T follicular helper cell (primary cell): ENCODE measurements at places on chromosomes 1 and 21.

GRCh38 chr1:3611170-3612019, at the start of gene MEGF6:
MEGF6 (minus strand) TSS chr1:3611508; CDS start chr1:3611268, 240 bp downstream.
- DNase-seq = peak; percentile 45

GRCh38 chr1:244066954-244067716, 16.1 kb downstream of the ZBTB18 start:
- no peak for DNase-seq

DNA sequence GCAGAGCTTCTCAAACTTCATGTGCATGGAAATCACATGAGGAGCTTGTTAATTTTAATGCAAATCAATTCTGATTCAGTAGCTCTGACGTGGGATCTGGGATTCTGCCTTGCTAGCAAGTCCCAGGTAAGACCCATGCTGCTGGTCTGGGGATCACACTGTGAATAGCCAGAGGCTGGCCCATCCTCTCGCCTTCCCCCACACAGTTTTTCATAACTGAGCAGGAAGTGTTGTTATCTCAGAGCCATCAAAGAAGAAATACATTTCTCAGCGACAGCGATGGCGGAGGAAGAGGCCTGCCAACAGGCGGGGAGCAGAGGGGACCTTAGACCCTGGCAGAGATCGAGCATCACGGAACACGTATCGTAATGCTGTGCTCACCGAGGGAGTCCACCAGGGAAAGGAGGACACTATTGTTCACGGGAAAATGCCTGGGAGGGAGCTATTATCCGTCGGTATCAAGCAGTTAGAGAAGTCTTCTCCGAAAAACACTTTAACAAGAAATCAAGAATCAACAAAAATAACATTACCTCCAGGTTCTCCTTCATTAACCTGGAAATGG, 268.9 kb upstream of the TMEM51 start:
- DNase-seq = no peak

GRCh38 chr1:147171399-147172167, 687 bp downstream of the PRKAB2 start:
- no peak for DNase-seq

DNA sequence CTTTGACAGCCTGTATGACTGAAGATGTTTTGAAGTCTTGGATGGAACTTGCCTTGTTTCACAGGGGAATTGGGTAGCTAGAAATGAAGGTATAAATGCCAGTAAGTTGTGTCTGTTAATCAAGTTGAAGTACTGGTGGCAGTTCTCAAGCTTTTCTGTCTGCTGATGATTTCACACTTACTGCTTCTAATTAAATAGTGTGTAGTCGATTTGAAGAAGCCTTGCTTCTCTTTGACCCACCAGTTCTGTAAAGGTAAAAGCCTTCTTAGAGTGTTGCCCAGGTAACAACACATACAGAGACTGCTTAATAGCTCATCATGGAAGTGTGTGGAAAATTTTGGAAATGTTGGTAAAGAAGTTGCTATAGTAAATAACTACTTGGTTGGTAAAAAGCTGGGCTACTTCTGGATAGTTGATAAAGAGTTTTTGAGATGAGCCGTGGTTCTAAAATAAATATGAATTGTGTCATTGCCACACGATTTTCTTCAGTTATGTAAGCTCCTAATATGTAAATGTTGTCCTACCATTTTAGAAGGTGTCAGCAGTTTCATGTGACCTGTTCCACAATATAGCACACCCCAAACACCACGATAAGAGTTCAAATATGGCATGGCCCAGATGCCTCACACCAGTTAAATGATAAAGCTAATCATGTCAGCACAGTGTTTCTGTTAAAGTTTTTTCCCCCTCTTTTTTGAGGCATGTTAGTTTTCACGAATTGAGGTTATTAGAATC, 7.4 kb downstream of the RABGAP1L start:
- no peak for DNase-seq

DNA sequence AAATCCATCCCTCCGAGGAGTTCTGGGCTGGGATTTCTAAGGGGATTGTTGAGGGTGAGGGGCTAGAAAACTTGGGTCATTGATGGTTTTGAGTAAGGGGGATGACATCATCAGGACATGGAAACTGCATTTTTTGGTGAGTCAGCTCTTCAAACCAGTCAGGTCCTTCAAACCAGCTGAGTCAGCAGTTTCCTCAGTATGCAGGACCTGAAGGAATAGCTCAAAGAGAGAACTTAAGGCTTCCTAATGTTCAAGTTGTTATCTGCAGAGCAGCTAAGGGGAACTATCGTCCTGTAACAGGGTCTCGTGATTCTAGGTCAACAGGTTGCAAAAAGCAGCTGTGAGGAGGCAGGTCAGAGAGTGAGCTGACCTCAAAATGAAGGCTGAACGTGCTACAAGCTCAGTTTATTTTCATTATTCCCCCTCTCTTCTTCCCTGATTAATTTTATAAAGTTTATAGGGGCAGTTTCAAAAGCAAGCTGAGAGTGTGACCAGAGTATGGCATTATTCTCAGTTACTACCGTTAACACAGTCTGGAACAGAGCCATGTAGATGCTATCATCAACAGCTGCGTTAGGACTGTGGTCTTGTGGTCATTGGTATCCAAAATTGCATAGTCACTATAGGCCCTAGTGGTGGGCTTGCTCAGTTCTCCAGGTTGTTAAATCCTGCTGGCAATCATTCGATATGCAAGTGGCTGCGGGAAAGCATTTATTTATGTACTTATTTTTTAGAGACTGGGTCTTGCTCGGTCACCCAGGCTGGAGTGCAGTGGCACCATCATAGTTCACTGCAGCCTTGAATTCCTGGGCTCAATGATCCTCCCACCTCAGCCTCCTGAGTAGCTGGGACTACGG, 10.7 kb upstream of the SDC3 start:
- DNase-seq = no peak

GRCh38 chr1:39317111-39317510, 112.6 kb downstream of the MACF1 start:
- no peak for DNase-seq

DNA sequence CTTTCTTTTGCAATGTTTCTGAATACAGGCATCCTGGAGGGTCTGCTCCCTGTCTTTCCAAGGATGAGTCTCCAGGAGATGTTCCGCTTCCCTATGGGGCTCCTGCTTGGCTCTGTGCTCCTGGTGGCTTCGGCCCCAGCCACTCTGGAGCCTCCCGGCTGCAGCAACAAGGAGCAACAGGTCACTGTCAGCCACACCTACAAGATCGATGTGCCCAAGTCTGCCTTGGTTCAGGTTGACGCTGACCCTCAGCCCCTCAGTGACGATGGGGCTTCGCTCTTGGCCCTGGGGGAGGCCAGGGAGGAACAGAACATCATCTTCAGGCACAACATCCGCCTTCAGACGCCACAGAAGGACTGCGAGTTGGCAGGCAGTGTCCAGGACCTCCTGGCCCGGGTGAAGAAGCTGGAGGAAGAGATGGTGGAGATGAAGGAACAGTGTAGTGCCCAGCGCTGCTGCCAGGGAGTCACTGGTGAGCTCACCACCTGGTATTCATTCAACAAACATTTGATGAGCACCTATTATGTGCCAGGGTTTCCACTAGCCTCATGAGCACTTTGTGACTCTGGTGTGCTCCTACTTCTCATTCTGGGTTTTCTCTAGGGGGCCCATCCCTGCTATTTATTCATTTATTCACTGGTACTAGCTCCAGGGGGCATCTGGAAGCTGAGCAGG, 9.9 kb downstream of the TNN start:
- DNase-seq = no peak
